Erythroblast (primary cell): ENCODE measurements at places on chromosomes 11 and 22.

GRCh38 chr11:74468058-74468457 lies 709 bp upstream of the KCNE3 start:
- no peak for DNase-seq

- DNase-seq = no peak
Observed at GRCh38 chr11:84215672-84216071, 929.5 kb upstream of the CCDC90B start.

DNA sequence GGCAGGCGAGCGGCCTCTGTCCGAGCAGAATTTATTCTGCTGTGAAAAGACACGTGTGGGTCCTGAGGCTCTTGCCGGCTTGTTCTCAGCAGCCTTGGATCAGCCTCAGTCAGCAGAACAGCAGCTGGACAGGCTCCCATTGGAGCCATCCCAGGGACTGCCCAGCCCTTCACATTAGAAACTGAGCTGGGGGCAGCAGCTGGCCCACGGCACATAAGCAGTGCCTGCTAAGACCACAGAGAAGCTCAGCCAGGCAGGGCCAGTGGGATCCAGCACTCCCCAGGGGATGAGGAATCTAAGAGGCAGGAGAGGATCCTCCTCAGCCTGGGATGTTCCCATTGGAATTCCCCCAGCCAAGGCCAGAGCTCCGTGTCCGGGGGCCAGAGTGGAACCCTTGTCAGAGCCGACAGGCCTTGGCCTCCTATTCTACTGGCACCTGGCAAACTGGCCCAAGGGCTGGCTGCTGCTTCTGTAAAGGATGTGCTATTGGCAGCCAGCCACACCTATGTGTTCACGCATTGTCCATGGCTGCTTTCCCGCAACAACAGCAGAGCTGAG lies 18.2 kb downstream of the RTN4R start:
- DNase-seq = no peak

DNA sequence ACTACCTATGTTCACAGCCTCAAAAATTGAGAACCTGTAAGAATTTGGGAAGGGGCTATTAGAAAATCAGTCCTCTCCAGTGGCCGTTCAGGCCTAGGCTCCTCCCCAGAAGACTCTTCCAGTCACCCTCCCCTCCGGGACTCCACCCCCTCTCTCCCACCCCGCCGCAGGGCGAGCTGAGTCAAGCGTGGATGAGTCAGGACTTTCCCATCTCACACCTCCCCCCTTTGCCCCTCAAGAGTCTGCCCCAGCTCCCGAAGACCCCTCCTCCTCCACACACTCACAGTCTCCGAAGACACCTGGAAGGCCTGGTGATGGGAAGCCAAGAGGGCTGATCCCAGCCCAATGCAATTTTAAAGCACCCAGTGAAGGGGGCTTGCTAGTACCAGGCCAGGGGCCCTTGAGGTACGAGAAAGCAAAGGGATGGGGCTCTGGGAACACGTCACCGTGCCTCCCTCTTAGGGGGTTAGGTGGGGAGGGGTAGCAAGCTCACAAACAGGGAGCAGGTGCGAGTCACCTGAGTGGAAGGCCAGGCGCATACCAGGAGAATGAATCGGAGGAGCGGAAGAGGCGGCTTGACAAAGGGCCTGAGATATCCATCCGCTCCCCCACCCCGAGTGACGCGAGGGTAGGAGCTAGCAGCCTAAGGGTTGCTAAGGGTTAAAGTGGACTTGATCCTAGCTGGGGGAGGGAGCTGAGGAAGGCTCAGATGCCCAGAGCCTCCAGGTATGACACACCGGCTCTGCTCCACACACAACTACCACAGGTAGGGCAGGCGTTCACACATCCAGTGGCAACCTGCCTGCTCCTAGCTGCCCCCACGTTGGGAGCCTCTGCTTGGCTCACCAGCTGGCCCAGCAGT lies 13.6 kb downstream of the BCL9L start:
- peak; percentile 45 for DNase-seq

- DNase-seq = no peak
Observed at GRCh38 chr11:11786771-11787170, 55.0 kb upstream of the USP47 start.
